Left ventricle myocardium superior (tissue), 1 donor: ENCODE measurements at places on chromosomes 2 and 18. TPM values are rescaled to one million over a fixed set of nuclear protein-coding genes. Genes with fewer than 3 reads are reported as not detected.

GRCh38 chr2:25698752-25699151 is 25.4 kb upstream of the DTNB start:
- no peak for DNase-seq

DNA sequence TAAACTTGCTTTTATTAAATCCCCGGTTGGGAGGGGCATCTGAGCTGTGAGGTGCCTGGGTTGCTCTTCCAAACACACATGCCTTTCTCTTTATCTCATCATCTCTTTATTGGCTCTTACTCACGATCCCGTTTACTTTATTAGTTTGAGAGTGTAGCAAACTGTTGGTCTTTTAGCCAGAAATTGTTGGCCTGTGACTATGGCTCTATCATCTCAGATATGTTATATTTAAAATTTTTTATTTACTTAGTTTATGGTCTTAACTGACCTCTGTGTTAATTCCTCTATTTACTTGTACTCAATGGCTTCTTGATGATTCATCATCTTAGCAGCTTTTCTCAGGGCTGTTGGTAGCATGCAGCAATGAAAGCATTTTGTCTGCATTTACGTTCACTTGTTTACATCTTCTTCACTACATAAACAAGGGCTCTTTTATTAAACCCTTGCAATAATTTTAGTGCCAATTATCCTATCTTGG is 408.4 kb downstream of the HRH4 start:
- DNase-seq = no peak

The MRPS9 gene
- 81.8 TPM for total RNA-seq

The ZSWIM2 gene
- total RNA-seq = not detected

The UGT1A5 gene
- total RNA-seq = not detected

The ATOH8 gene
- 29.6 TPM for total RNA-seq

The CCDC74B gene
- total RNA-seq = 0.64 TPM

The MPV17 gene
- total RNA-seq = 47.2 TPM

GRCh38 chr2:165618806-165619205 is 149.3 kb downstream of the CSRNP3 start:
- DNase-seq = no peak

GRCh38 chr2:233824373-233824772 is 30.0 kb downstream of the HJURP start:
- DNase-seq = no peak

DNA sequence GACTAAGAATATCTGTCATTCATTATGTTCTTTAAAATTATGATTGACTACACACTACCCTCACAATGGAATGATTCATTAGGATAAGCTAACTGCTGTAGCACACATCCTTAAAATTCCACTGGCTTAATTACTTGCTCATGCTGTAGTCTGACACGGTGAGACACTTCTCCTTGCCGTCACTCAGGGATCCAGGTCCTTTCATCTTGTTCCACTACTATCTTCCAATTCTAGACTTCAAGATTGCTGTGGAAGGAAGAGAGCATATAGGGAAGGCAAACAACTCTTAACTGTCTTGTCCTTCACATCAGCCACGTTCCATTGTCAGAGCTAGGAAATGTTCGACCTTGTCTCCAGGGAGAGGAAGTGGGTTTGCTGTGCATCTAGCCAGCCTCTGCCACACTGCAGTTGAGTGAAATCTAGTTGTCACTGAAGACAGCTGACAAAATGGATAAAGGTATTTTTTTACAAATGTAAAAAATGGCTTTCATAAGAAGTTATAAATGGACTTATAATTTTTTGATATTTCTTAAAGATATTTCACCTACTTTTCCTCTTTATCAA is 30.1 kb downstream of the GREB1L start:
- DNase-seq = no peak

DNA sequence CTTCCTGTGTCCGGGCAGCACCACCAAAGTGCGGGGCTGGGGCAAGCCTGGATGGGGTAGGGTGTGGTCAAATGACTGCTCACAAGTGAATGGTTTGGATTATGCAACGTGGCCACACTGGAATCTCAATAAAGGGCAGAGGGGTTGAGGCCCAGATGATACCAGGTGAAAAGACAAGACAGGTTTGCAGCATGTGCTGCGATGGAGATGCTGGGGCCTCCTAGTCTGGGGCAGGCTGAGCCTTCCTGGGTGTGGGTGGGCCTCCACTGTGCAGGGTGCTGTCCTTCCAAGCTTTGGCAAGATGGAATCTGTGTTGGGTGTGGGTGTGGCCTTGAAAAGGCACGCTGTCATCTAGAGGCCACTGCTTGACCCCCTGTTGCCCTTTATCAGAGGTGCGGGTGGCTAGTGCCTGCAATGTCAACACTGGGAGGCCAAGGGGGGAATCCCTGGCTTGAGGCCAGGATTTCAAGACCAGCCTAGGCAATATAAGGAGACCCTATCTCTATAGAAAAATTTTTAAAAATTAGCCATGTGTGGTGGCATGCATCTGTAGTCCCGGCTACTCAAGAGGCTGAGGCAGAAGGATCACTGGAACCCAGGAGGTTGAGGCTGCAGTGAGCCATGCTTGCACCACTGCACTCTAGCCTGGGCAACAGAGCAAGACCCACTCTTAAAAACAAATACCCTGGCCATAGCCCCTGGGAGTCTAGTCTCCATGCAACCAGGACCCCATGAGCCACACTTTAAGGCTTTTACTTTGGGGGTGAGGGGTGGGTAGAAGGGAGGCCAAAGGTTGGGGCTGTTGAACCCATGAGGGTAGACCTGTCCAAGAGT is 13.8 kb downstream of the RRM2 start:
- DNase-seq = no peak

The ALKAL2 gene
- 1.3 TPM for total RNA-seq

The TLX2 gene
- total RNA-seq = not detected

DNA sequence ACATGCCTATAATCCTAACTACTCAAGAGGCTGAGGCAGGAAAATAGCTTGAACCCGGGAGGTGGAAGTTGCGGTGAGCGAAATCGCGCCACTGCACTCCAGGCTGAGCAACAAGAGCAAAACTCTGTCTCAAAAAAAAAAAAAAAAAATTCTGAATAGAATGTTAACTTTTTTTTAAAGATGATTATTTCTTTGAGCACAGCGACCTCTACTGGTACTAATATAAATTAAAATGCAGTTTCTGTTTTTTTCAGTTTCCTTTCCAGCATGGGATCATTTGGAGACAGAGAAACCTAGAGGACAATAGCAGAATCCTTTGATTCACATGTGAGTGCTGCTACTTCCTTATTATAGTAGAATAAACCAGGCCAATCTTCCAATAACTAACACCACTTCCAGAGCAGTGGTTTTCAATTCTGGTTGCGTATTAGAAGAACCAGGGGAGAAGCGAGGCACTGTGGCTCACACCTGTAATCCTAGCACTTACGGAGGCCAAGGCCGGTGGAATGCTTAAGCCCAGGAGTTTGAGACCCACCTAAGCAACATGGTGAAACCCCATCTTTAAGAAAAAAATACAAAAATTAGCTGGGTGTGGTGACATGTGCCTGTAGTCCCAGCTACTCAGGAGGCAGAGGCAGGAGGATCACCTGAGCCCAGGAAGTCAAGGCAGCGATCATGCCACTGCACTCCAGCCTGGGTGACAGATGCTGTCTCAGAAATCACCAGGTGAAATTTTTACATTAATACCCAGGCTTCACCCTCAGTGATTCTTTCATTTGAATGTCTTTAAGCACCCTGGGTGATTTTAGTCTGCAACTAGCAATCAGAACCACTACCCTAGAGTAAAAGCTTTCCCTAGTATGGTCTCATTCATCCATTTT is 10.1 kb downstream of the SRSF7 start:
- DNase-seq = no peak

The CYS1 gene
- 3.0 TPM for total RNA-seq

The SCG2 gene
- total RNA-seq = not detected

DNA sequence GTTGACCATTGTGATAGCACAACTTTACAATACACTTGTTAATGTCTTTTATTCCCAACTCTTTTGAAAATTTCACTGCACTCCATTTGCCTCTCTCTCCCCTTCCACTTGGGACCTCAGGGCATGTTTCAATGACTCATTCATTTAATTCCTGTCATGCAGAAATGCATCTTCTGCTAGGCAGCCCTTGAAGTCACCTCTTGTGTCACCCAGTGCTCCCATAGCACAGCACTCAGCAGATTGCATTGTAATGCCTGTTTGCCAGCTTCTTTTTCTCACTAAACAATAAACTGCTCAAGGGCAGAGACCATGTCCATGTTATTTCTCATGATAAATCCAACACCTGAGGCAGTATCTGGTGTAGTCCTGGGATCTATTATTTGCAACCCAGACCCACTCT is 85.9 kb upstream of the ACSL3 start:
- DNase-seq = no peak

DNA sequence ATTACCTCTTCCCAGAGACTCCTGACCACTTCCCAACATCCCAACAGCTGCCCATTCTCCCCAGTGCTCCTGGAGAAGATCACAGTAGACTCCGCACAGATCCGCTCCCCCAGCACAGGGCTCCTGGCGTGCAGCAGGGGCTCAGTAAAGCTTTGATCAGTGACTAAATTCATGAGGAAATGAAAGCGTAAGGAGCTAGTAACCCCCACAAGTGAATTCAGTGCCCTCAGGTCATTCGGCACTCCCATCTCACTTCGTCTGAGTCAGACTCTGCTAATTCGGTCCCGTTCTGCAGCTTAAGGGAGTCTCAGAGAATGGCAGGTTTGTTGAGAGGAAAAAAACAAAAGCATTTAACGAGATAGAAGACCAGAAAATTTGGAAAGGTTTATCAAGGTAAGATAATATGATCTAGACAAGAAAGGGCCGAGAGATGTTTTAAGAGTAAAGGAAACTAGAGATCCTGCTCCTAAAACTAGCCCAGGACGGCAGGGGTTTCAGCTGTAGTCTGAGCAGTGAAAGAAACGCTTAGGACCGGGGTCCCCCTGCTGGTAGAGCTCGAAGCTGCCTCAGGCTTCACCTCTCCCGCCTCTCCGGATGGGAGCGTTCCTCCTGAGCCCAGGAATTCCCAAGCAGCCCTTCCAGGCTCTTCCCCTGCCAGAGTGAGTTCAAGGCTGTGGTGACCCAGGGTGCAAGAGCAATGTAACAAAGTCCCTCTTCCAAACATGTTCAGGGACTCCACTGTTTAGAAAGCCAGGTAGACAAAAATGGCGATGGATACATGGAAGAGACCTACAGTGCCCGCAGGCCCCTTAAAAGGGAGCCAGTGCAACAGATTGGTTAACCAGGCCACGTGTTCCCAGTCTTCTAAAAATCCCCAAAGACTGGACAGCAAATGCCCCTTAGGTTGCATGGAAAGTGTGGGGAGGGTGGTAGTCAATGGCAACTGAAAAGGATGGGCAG is 127.3 kb downstream of the DNER start:
- DNase-seq = peak; percentile 89

DNA sequence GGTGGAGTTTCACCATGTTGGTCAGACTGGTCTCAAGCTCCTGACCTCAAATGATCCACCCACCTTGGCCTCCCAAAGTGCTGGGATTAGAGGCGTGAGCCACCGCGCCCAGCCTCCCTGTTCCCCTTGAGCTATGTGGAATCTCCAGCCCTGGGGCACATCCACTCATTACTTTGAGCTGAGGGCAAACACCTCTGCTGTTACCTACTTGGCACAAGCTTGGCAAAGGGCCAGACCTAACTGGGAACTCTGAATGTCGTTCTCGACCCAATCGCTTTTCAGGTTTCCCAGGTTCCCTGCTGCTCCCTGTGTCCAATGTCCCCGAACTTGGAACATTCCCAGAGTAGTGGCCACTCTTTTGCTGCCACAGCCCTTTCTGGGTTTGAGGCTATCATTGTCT is 40.6 kb downstream of the CHST10 start:
- no peak for DNase-seq

DNA sequence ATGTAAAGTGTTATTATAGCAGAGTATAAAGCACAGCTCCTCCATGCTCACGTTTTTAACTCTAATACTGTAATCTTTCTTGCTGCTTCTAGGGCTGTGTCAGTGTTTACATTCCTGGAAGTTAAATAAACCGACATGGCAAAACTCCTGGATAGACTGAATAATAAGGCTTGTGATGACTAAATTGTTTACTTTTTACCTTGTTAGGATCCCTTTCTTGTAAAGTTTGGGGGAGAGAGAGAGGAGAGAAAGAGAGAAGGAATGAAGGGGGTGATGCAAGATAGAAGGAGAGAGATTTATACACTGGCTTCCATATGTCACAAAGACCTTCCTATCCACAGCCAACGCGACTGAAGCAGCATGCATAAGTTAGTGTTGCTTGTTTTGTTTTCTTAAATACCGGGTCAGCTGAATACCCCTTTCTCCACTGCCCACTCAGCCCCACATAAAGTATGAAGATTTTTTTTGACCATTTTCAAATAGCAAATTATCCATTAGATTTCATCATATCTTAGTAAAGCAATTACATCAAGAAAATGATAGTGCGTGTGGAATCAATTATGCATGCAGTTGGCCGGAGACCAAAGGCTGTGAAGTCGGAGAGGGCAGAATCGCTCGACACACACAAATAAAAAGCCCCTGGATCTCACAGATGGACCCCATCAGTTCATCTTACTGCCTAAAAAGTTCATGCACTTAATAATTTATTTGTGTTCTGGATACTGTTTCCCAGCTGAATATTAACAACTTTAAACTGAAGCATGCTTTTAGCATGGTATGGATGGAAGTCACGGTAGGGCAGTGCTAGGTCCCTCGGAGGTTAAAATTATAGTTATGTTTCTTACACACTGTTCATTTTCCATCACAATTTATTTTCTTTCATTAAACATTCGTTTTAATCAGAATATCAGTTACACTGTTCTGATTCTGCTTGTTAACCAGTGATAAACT is 20.1 kb downstream of the BCL11A start:
- no peak for DNase-seq

GRCh38 chr2:188201639-188202038 is 90.0 kb upstream of the GULP1 start:
- no peak for DNase-seq

DNA sequence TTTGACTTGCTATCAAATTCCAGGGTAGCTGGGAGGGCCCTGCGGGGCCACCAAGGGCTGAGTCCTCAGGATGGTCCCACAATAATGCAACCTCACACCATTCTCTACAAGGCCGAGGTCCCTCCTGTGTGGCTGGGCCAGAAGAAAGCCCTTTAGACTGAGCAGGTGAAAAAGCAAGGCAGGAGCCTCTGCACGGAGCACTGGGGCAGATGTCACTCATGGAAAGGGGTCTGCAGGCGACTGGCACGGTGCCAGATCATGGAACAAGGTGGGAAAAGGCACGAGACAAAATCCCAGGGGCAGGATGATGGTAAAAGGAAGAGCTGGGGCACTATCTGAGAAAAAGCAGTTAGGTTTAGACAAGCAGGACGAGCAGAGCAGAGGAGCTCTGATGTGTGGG is 16.1 kb downstream of the HJURP start:
- DNase-seq = no peak

DNA sequence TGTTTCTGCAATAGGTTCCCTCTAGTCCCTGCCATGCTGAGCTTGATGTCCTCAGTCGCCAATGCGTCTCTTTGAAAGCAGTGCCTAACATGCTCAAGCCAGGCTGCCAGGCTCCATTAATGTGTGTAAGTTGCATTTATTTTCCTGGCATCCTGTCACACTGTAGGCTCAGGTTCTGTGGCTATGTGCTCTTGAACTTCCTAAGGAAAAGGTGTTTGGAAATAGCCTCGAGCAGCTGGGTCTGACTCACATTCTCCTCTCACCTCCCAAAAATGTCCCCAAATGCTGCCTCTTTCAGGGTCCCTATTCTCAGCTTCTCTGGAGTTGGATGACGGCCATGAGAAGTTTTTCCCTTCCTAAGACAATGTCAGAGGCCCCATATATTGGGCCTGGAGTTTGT is 58.0 kb upstream of the SLC14A2 start:
- DNase-seq = no peak
